ENCODE measurements at places on chromosomes 5 and 9.

DNA sequence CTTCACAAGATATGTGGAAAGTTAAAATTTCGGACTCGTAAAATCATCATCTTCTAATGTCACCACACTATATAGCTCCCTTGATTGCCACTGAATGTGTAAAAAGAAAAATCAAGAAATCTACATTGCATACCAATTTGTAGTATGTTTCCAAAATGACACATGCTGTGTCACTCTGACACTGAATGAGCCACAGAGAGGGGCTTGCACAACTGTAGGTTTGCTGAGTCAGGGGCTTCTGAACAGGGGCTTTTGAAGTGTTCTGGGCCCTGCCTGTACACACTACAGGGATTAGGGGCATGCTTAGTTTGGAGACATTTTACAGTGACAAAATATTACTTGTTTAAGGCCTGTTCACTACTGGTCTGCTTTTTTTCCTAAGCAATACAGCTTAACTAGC lies 234.4 kb upstream of the GRAMD2B start:
- no peak for DNase-seq

- no peak for DNase-seq
Measured at GRCh38 chr5:91642581-91642980, 259.5 kb upstream of the ARRDC3 start.

GRCh38 chr9:908536-909205 lies 67.2 kb downstream of the DMRT1 start:
- DNase-seq, result no peak

DNA sequence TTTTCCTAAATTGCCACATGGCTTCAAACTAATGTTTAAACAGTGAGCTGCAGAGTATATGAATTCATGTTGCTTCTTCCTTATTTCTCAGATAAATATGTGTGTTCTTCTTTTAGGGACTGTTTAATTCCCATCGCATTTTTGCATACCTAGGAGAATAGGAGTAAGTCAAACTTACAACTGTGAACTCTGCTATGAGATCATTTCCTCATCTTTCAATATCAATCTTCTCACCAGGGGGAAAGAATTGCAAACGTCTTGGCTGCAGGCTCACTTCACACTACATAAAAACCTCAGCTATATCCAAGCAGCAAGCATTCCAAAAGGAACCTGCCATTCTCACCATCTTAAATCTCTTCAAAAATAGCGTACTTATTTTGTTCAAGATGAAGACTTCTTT lies 271.0 kb downstream of the DNAH5 start:
- no peak for DNase-seq

DNA sequence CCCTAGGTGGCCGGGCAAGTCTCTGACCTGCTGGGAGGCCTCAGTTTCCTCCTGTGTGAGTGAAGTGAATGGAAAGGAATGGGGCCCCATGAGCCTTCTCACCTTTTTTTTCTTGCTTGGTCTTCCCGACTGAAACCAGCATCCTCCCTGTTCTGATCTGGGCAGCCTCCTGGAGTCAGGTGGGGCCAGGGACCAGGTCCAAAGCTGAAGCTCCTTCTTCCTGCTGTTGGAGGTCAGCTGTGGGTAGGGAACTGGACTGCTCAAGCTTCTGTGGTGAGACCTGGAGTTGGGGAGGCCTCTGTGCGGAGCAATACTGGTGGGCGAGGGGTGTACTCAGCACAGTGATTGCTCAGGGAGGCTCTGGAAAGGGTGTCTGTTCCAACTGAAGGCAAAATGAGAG lies 99.7 kb downstream of the PCSK1 start:
- no peak for DNase-seq

All from central memory CD4-positive, alpha-beta T cell (primary cell).